Tibial artery (tissue), 4 donors: ENCODE measurements at places on chromosomes 3 and 15.

DNA sequence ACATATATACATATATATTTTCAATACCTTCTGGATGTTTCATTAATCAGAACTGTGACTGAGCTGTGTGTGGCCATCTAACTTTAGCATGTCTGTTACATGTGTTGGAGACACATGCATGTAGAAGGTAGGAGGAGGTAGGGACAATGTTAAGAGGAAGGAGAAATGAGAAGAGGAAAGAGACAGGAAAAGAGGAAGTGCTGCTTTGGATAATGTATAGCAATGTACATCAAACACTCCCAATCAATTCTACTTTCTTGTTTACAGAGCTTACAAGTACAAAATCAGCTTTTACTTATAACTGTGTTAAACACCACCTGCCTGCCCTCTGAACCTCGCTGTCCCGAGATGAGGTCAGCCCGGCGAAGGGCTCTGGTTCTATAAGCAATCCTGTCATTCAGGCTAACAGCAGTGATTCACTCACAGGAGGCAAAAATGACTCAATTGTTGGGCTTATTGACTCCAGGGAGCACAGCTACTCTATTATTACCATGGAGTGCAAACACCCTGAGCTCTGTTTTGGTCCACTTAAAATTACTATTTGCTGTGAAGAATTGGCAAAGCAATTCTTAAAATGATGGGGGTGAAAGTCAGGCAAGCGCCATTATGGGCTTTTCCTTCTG lies 188.9 kb downstream of the MEIS2 start:
- DNase-seq = no peak

DNA sequence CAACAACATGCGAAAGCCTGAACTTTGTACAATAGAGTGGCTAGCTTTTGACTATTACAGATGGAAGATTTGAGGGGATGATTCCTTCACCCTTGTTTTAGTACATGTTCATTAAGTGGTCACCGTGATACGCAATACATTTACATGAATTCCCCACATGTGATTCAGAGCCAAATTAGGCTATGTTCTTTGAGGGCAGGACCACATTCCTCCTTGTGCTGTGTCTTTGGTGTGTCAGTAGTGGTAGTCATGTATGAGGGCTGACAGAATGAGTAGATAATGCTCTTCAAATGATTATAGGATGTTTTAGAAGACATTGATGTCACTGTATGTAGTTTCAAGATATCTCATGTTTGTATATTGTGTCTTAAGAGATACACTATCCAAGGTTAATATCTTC lies 12.1 kb downstream of the PTPRG start:
- no peak for DNase-seq

DNA sequence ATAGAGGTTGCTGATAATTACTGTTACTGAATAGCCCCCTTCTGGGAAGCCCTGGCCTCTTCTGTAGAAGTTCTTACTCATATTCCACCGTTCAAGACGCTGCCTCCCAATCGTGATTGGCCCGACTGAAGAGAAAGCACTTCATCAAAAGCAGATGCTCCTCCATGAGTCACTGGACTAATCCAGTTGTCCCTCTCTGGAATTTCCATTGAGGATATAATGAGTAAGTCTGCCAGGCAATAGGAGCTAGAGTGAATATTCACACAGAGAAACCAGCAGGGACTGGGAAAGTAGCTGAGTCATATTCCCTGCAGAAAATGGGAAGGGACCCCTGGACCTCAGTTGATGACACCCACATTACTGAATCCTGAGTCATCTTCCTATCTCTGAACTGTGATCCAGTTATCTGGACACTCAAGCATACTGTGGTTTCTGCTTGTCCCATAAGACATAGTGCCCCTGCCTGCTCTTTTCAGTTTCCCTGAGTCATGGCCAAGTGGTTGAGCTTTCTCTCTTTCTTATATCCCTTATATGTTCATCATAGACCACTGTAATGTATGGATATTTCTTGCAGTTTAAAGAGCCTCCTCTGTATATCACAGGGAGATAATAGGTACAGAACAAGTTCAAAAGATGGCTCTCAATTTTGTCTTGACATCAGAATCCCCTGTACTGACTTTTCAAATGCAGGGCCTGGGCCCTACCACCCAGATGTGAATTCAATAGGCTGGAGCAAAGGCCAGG lies 151.2 kb upstream of the CDIN1 start:
- no peak for DNase-seq

- no peak for DNase-seq
These were observed 1.8 kb downstream of the MUC4 start for GRCh38 chr3:195809796-195810454.

DNA sequence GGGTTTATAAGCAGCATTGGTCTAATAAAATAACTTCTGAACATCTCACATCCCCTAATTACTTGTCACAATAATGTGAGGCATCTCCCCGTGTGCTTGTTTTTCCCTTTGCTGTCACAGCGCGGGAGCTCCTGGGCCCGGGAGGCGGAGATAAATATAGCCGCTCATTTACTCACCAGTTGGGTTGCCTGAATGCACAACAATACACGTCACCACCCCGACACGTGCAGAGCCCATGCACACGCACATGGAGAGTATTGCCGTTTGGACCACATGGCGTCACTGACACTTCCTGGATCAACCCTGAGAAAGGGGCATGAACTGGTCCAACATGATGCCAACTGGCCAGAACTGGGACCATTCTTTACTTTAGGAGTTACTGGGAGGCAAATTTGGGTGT lies 76.2 kb downstream of the MRPL46 start:
- DNase-seq = no peak

- no peak for DNase-seq
These were observed 176.0 kb upstream of the BCHE start for GRCh38 chr3:166013073-166013679.

DNA sequence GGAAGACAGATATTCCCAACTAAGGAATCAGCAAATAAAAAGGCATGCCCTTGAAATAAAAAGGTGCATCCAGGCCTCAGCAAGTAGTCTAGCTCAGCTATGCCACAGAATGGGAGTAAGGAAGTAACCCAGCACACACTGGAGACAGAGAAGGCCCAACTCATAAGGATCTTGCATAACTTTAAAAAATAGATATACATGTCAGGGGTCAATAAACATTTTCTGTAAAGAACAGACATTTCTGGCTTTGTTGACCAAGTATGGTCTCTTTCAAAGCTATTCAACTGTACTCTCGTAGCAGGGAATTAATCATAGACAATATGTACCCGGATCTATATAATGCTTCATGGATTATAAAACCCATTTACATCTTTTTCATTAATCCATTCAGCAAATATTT lies 449.3 kb downstream of the TAFA4 start:
- DNase-seq = no peak

DNA sequence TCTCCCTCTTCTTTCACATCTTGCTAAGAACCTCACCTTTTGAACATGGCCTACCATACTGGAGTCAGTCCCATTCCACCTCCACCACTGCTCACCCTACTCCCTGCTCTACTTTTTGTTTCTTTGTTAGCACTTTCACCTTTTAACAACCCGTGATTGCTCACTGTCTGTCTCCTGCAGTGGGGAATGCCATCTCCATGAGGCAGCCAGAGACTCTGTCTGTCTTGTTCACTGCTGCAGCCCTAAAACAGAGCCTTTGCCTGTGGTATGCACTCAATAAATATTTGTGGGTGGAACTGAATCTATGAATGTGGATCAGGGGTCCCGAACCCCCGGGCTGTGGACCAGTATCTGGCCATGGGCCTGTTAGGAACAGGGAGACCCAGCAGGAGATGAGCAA lies 16.5 kb upstream of the TLE3 start:
- no peak for DNase-seq

GRCh38 chr15:52004806-52005205 lies 14.2 kb upstream of the MAPK6 start:
- no peak for DNase-seq
